ENCODE measurements at places on chromosomes 4 and X. TPM values are rescaled to one million over a fixed set of nuclear protein-coding genes. Genes with fewer than 3 reads are reported as not detected.

CEP44 gene
- total RNA-seq, result 15.8 TPM

SYNPO2 gene
- total RNA-seq, result 0.17 TPM

CETN2 gene
- 40.2 TPM for total RNA-seq

- DNase-seq, result no peak
Observed at GRCh38 chrX:41118156-41118555, 32.9 kb downstream of the USP9X start.

BMPR1B gene
- total RNA-seq, result 9.2 TPM

DNA sequence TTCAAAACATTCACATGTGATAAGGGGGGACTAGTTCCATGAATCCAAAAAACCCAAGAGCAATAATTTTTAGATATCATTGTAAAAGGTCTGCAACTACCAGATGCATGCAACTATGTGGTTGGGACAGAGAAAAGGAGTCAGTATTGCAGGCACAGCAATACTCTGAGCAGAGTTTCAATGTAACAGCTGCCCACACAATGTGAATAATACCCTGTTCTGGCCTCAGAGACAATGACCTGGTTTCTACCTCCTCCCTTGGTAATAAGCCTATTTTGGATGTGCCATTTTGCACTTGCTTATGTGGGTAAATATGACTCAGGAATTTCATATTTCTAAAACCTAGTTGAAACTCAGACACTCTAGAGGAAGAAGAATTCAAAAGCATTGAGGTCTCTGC lies 194.8 kb upstream of the RASGEF1B start:
- DNase-seq, result no peak

GRCh38 chrX:70434914-70435586 lies 9.6 kb upstream of the DLG3 start:
- no peak for DNase-seq

All from Calu3 (cell line).